Activated naive CD8-positive, alpha-beta T cell treated with anti-CD3 and anti-CD28 coated beads for 36 hours (primary cell): ENCODE measurements at places on chromosomes 2 and 18. TPM values are rescaled to one million over a fixed set of nuclear protein-coding genes. Genes with fewer than 3 reads are reported as not detected.

Gene GAL3ST2
- total RNA-seq = 0.31 TPM

DNA sequence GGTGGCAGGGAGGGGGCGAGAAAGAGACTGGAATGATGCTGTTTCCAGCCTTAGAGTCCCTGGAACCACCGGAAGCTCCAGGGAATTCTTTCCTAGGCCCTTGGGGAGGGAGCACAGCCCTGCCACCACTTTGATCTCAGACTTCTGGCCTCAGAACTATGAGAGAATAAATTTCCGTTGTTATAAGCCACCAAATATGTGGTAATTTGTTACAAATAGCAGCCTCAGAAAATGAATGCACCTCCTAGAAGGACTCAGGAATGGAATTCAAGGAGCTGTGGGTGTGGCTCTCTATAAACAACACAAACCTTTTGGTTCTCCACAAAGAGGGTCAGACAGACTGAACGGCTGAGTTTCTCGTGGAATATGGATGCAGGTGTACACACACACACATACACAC is 144.5 kb downstream of the ACKR3 start:
- no peak overlapping the region for H3K4me3 ChIP-seq
- no peaks in the 10 kb centered on the region for H3K4me1 ChIP-seq
- no peaks in the 10 kb centered on the region for H3K36me3 ChIP-seq
- no peak overlapping the region for H3K27ac ChIP-seq

DNA sequence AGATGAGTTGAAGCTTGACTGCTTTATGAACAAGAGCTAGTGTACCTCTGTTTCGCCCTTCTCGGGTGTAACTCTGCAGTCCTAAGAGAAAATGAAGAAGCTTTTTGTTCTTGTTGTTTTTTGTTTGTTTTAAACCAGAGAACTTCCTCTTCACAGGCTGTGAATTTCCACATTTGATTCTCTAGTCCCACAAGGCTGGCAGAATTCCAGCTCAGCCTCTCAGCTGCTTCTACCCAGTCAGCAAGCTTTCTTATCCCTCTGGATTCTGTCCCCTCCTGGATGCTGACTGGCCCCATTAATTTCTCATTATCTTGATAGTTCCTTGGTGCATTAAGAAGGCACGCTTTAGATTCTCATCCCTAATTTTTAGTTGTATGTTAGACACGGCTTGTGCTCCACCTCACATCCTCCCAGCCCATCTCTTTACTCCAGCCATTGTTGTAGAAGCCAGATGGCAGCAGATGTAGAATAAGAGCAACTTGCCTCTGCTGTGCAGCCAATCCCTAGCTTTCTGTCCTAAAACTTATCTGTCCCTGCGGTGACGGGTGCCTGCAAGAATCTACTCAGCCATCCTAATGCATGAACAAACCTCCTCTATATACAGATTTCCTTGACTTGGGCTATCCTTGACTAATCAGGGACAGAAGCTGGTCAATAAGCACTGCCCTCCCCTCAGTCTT is 12.3 kb upstream of the RESP18 start:
- H3K4me3 ChIP-seq = no peak overlapping the region
- no peak for DNase-seq
- H3K27ac ChIP-seq = no peak overlapping the region
- no peaks in the 10 kb centered on the region for H3K36me3 ChIP-seq
- peaks cover 30% of the 10 kb centered on the region for H3K27me3 ChIP-seq
- no peaks in the 10 kb centered on the region for H3K4me1 ChIP-seq

GRCh38 chr18:78980279-78980771 is 707 bp downstream of the SALL3 start:
- peaks cover 19% of the 10 kb centered on the region for H3K4me1 ChIP-seq
- H3K4me3 ChIP-seq = no peak overlapping the region
- no peak overlapping the region for H3K27ac ChIP-seq
- H3K36me3 ChIP-seq = peaks cover 3% of the 10 kb centered on the region
- peaks cover 74% of the 10 kb centered on the region for H3K27me3 ChIP-seq
- DNase-seq = no peak

Gene ALPI
- total RNA-seq = not detected

Gene EFHD1
- total RNA-seq = 1.1 TPM

- H3K36me3 ChIP-seq = peaks cover 13% of the 10 kb centered on the region
- H3K4me3 ChIP-seq = no peak overlapping the region
- H3K27me3 ChIP-seq = no peaks in the 10 kb centered on the region
- DNase-seq = no peak
- no peaks in the 10 kb centered on the region for H3K4me1 ChIP-seq
- H3K27ac ChIP-seq = no peak overlapping the region
Observed at GRCh38 chr18:74784752-74785151, 187.1 kb downstream of the ZNF407 start.

GRCh38 chr2:129709956-129710598 is 269.4 kb upstream of the RAB6C start:
- no peaks in the 10 kb centered on the region for H3K36me3 ChIP-seq
- H3K27me3 ChIP-seq = peaks cover 3% of the 10 kb centered on the region
- no peak overlapping the region for H3K27ac ChIP-seq
- no peak overlapping the region for H3K4me3 ChIP-seq
- H3K4me1 ChIP-seq = no peaks in the 10 kb centered on the region
- DNase-seq = no peak

GRCh38 chr2:55033076-55033742 is 17.0 kb downstream of the RTN4 start:
- H3K4me3 ChIP-seq = no peak overlapping the region
- DNase-seq = no peak
- H3K36me3 ChIP-seq = peaks cover 23% of the 10 kb centered on the region

Gene STEAP3
- total RNA-seq = 0.90 TPM

DNA sequence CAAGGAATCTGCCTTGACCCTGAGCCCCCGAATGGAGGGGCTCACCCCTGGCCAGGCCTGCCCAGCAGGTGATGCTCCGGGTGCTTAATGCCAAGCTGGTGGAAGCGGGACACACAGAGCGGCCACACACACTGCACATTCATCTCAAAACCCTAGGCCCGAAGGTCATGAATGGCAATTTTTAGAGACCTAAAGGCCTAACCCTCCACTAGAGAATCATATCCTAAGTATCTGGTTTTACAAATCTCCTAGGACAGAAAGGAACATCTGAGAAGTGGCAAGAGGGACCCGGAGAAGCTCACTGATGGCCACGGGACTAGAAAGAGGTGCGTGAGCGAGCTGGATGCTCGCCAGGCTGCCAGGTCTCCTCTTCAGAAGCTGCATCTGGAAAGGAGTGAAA is 38.3 kb downstream of the ST3GAL5 start:
- H3K4me3 ChIP-seq = no peak overlapping the region
- no peaks in the 10 kb centered on the region for H3K27me3 ChIP-seq
- peaks cover 38% of the 10 kb centered on the region for H3K36me3 ChIP-seq
- H3K27ac ChIP-seq = peak overlapping the region; percentile 57
- no peak for DNase-seq

DNA sequence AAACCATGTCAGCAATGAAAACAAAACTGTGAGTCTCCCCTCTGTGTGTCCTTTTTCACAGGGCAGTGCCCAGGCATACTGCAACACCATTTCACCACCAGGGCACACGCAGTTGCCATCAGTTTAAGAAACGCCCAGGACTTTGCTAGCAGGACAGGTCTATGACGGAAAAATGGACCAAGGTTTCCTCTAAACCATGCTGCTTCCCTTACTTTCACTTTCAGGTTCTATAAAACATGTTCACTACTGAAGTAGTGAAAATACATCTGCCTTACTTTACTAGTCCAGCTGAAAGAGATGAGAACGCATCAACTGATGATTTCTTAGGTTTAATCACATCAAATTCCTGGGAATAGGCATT is 110.5 kb downstream of the TCF4 start:
- peaks cover 12% of the 10 kb centered on the region for H3K4me1 ChIP-seq
- DNase-seq = peak; percentile 24
- no peaks in the 10 kb centered on the region for H3K36me3 ChIP-seq

Gene NAT8
- total RNA-seq = not detected

DNA sequence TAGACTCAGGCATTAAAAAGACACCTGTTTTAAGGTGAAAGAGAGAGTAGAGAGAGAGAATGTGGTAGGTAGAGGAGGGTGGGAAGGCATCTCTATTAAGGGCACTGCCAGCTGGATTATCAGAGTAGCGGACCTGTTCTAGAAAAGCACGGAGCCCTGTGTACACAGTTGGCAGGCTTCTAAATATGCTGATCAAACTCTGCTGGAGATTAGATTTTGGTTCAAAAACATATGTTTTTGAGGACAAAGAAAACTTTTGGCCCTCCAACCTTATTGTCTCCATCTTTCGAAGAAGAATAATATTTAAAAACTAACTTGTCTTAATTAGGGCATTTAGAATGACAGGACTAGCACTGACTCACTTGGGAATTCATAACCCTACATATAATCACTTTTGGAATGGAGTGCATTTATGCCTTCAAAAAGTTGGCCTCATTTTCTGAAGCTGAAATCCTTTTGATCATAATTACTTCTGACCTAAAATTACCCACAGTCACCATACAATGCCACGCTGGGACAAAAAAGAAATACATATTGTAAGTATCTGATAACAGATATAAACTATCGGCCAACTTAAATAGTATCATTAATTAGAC is 254.6 kb downstream of the MEIS1 start:
- DNase-seq = no peak
- H3K36me3 ChIP-seq = no peaks in the 10 kb centered on the region
- no peak overlapping the region for H3K4me3 ChIP-seq
- no peak overlapping the region for H3K27ac ChIP-seq

- H3K4me1 ChIP-seq = no peaks in the 10 kb centered on the region
- H3K36me3 ChIP-seq = no peaks in the 10 kb centered on the region
- no peak overlapping the region for H3K4me3 ChIP-seq
- no peaks in the 10 kb centered on the region for H3K27me3 ChIP-seq
Observed at GRCh38 chr2:150686391-150686790, 198.9 kb upstream of the RND3 start.

DNA sequence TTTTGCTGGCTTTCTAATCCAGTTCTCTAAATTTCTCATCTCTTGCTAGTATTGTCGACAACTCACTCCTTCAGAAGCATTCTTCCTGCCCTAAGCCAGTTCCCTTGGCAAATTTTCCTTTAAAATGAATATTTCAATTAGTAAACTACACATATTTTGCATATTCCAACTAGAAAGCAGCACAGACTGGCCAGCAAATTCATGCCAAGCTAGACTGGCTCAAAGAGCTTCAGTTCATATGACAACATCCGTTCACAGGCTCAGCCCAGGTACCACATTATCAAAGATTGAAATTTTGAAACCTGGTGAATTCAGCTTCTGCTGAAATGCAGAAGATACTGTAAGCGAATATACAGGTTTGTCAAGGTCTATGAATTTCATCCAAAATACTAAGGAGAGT is 64.5 kb downstream of the AFF3 start:
- no peak overlapping the region for H3K4me3 ChIP-seq
- no peak overlapping the region for H3K27ac ChIP-seq
- H3K4me1 ChIP-seq = no peaks in the 10 kb centered on the region

Gene UGT1A8
- not detected for total RNA-seq

DNA sequence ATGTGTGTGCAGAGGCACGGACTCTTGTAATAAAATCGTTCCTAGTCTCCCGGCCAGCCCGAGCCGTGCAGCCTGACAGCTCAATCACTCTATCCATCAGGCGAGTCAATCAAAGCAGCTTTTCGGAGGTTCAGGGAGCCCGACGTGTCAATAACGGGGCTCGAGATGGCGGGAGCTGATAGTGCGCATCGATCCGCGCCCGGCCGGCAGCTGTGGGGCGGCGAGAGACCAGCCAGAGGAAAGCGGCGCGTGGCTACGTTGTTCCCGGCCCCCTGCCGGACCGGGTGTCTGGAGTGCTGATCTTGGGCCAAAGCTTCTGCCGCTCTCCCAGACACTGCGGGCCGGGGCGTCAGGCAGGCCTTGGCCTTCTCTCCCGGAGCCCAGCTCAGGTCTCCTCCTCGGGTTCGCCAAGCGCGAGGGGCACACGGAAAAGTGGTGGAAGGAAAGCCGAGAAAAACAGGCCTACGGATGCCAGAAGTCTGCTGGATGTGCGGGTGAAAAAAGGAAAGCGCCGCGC is 2.4 kb downstream of the EN1 start:
- H3K36me3 ChIP-seq = peaks cover 2% of the 10 kb centered on the region
- peak overlapping the region; percentile 37 for H3K4me3 ChIP-seq
- no peak for DNase-seq
- no peak overlapping the region for H3K27ac ChIP-seq

GRCh38 chr2:31972059-31972458 is 38.7 kb downstream of the MEMO1 start:
- DNase-seq = no peak
- no peak overlapping the region for H3K4me3 ChIP-seq
- peaks cover 8% of the 10 kb centered on the region for H3K36me3 ChIP-seq

Gene FBLN7
- 8.8 TPM for total RNA-seq

Gene ANO7
- total RNA-seq = 3.4 TPM

Gene ANKRD62
- total RNA-seq = not detected

Gene L3MBTL4
- total RNA-seq = 0.37 TPM

GRCh38 chr2:224847381-224847780 is 131.2 kb upstream of the CCDC195 start:
- H3K4me1 ChIP-seq = peaks cover 8% of the 10 kb centered on the region
- H3K27me3 ChIP-seq = no peaks in the 10 kb centered on the region
- peaks cover 61% of the 10 kb centered on the region for H3K36me3 ChIP-seq
- H3K27ac ChIP-seq = peak overlapping the region; percentile 57

GRCh38 chr18:73670524-73670923 is 477.1 kb downstream of the FBXO15 start:
- no peaks in the 10 kb centered on the region for H3K27me3 ChIP-seq
- no peak for DNase-seq
- no peak overlapping the region for H3K4me3 ChIP-seq
- no peaks in the 10 kb centered on the region for H3K36me3 ChIP-seq

DNA sequence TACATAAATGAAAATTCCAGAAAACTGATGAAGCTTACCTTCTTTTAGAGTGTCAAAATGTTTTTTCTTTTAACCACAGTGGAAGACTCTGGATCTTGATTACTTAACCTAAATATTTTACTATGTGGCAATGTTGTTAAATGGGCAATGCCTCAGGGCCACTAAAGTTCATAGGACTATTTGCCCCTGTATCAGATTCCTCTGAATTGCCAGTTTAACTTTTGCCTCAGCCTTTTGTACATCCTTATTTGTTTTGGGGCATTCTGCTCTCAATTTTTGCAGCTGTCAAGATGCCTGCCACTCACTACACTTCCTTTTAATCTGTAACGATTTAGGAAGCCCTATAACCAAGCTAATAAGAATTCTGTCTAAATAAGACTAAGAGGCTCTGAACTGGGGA is 31.7 kb upstream of the SERTAD2 start:
- peaks cover 10% of the 10 kb centered on the region for H3K36me3 ChIP-seq
- H3K4me3 ChIP-seq = no peak overlapping the region
- no peak overlapping the region for H3K27ac ChIP-seq
- no peak for DNase-seq
- H3K4me1 ChIP-seq = peaks cover 24% of the 10 kb centered on the region
- no peaks in the 10 kb centered on the region for H3K27me3 ChIP-seq

Gene CD207
- not detected for total RNA-seq

- H3K4me1 ChIP-seq = peaks cover 8% of the 10 kb centered on the region
- H3K27ac ChIP-seq = no peak overlapping the region
- no peaks in the 10 kb centered on the region for H3K36me3 ChIP-seq
Observed at GRCh38 chr2:68860111-68860510, 11.1 kb downstream of the BMP10 start.

Gene VAMP8
- total RNA-seq = 98.3 TPM

Gene BUB1
- 80.4 TPM for total RNA-seq

- no peak overlapping the region for H3K4me3 ChIP-seq
- no peak for DNase-seq
- no peaks in the 10 kb centered on the region for H3K36me3 ChIP-seq
- H3K4me1 ChIP-seq = no peaks in the 10 kb centered on the region
- no peaks in the 10 kb centered on the region for H3K27me3 ChIP-seq
- H3K27ac ChIP-seq = no peak overlapping the region
Observed at GRCh38 chr2:52264488-52264887, 1232.6 kb upstream of the NRXN1 start.
